ENCODE measurements at places on chromosomes 1 and 21. TPM values are rescaled to one million over a fixed set of nuclear protein-coding genes. Genes with fewer than 3 reads are reported as not detected.

ALPL gene
- not detected for total RNA-seq

PTGFR gene
- not detected for total RNA-seq

PTPRC gene
- total RNA-seq = 499 TPM

GRCh38 chr1:8704866-8705506 lies 112.5 kb downstream of the RERE start:
- peaks cover 25% of the 10 kb centered on the region for H3K4me1 ChIP-seq
- H3K27ac ChIP-seq = no peak overlapping the region
- peaks cover 34% of the 10 kb centered on the region for H3K27me3 ChIP-seq
- no peak overlapping the region for H3K4me3 ChIP-seq
- H3K36me3 ChIP-seq = peaks cover 5% of the 10 kb centered on the region

GRCh38 chr1:172903581-172904220 lies 147.0 kb downstream of the TNFSF18 start:
- H3K27ac ChIP-seq = no peak overlapping the region
- no peak overlapping the region for H3K4me3 ChIP-seq

- H3K4me3 ChIP-seq = no peak overlapping the region
- no peaks in the 10 kb centered on the region for H3K4me1 ChIP-seq
- H3K36me3 ChIP-seq = no peaks in the 10 kb centered on the region
Measured at GRCh38 chr1:239321877-239322276, 64.5 kb upstream of the CHRM3 start.

- no peak overlapping the region for H3K27ac ChIP-seq
- H3K4me3 ChIP-seq = no peak overlapping the region
- no peaks in the 10 kb centered on the region for H3K4me1 ChIP-seq
- H3K27me3 ChIP-seq = peaks cover 10% of the 10 kb centered on the region
Measured at GRCh38 chr1:242455052-242455361, 69.5 kb downstream of the PLD5 start.

GRCh38 chr1:198809247-198809646 lies 170.4 kb downstream of the PTPRC start:
- H3K27ac ChIP-seq = no peak overlapping the region
- H3K4me3 ChIP-seq = no peak overlapping the region
- H3K27me3 ChIP-seq = no peaks in the 10 kb centered on the region

GRCh38 chr1:53890522-53890941 lies 935 bp upstream of the YIPF1 start:
- H3K4me1 ChIP-seq = peaks cover 36% of the 10 kb centered on the region
- peak overlapping the region; percentile 99 for H3K27ac ChIP-seq
- peaks cover 3% of the 10 kb centered on the region for H3K27me3 ChIP-seq
- H3K36me3 ChIP-seq = peaks cover 5% of the 10 kb centered on the region

- H3K4me1 ChIP-seq = no peaks in the 10 kb centered on the region
- DNase-seq = no peak
- no peak overlapping the region for H3K27ac ChIP-seq
- no peaks in the 10 kb centered on the region for H3K27me3 ChIP-seq
- H3K4me3 ChIP-seq = no peak overlapping the region
Measured at GRCh38 chr1:76680651-76681050, 186.6 kb upstream of the ST6GALNAC5 start.

DNA sequence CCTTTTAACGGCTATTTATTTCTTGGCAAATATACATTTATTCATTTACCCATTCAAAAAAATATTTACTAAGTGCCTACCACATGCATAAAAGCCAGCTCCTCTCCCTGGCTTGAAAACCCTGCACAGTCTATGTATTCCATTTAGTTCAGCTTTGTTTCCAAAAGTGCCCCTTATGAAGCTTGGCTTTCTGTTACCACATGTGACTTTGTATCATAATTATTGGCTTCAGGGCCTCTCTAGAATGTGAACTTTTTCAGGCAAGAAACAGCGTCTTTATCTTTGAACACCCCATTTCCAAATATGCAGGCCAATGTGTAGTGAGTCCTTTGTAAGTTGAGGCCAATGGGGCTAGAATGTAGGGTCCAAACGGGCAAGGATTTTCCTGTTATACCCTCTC lies 69.4 kb downstream of the CACHD1 start:
- H3K27me3 ChIP-seq = no peaks in the 10 kb centered on the region
- H3K4me3 ChIP-seq = no peak overlapping the region
- no peaks in the 10 kb centered on the region for H3K36me3 ChIP-seq
- peak overlapping the region; percentile 8 for H3K27ac ChIP-seq
- DNase-seq = no peak
- H3K4me1 ChIP-seq = peaks cover 43% of the 10 kb centered on the region

GRCh38 chr1:61332196-61332753 lies 249.9 kb downstream of the NFIA start:
- no peak overlapping the region for H3K4me3 ChIP-seq
- H3K4me1 ChIP-seq = peaks cover 13% of the 10 kb centered on the region
- H3K27ac ChIP-seq = peak overlapping the region; percentile 63
- H3K36me3 ChIP-seq = no peaks in the 10 kb centered on the region
- no peaks in the 10 kb centered on the region for H3K27me3 ChIP-seq
- peak; percentile 55 for DNase-seq

DNA sequence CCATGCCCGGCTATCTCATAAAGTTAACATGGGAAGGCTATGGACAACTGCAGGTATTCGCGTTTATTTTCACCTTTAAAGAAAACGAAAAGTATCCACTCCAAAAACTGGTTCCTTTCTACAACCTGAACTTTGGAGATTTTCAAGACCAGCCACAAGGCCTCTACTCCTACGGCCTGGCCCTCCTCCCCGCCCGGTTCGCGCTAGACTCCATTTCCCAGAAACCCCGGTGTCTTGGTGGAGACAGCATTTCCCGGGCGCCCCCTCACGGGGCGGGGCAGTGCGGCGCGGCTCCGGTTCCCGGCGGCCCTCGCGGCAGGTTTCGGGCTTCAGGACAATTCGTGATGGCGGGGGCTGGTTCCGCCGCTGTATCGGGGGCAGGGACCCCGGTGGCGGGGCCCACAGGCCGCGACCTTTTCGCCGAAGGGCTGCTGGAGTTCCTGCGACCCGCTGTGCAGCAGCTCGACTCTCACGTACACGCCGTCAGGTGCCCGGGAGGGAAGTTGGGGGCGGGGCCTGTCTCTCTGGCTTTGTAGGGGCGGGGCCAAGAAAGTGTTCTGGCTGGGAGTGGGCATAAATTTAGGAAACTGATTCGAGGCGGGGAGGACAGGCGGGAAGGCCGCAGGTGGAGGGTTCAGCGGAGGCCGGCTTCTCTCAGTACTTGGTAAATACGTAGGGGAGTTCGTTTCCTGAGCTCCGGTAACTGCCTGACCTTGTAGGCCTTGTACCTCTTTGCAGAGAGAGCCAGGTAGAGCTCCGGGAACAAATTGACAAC lies at the start of gene SNAPIN:
TSS of gene SNAPIN (plus strand) at position 304 of the 775 bp plus-strand sequence. CDS start at position 345, 41 bp downstream.
- peak within 1 kb of the TSS; percentile 96 for H3K27ac ChIP-seq
- DNase-seq = peak; percentile 96
- H3K36me3 ChIP-seq = peaks cover 25% of the 10 kb centered on the region
- peaks cover 12% of the 10 kb centered on the region for H3K4me1 ChIP-seq
- H3K4me3 ChIP-seq = peak within 1 kb of the TSS; percentile 98

- no peak overlapping the region for H3K4me3 ChIP-seq
- no peaks in the 10 kb centered on the region for H3K27me3 ChIP-seq
- no peaks in the 10 kb centered on the region for H3K4me1 ChIP-seq
- no peak overlapping the region for H3K27ac ChIP-seq
- DNase-seq = no peak
Measured at GRCh38 chr21:25118648-25119047, 488.6 kb downstream of the MRPL39 start.

- H3K27ac ChIP-seq = no peak overlapping the region
- peaks cover 4% of the 10 kb centered on the region for H3K27me3 ChIP-seq
- H3K36me3 ChIP-seq = no peaks in the 10 kb centered on the region
- no peaks in the 10 kb centered on the region for H3K4me1 ChIP-seq
- DNase-seq = peak; percentile 33
Measured at GRCh38 chr21:25862596-25862995, 127.8 kb downstream of the GABPA start.

DNA sequence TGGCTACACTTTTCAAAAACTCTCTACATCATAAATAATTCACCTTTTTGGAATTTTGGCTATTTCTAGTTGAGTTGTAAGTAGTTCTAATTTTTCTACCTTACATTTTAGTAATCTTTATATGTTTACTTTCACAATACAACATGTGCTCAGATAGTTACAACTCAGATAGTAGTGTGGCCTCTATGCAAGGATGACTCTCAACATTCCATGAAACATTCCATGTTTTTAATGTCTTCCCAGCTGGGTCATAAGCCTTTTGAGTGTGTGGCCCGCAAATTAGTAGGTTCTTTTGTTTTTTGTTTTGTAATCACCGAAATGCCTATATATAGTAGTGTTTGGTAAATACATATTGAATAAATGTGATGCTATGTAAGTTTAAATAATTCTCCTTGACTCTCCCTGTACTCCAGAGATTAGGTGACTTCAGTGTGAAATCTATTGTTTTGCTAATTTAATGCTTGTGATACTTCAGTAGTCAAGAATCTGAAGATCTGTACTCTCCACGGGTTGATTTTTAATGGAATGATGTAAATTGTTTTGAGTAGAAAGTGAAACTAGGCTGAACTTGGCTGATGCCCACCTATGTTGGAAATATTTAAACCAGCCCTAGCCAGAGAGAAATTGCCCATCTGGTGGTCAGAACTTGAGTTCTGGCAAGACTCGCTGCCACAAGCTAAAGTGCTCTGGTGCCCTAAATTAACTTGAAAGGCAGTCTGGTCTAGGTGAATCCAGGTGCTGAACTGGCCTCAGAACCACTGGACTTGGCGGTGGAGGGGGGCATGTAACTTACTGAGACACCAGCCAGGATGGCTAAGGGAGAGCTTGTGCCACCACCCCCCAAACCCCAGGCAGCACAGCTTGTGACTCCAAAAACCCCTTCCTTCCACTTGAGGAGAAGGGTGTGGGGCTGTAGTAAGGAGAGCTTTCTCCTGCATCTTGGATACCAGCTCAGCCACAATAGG lies 165.6 kb downstream of the USP25 start:
- no peak overlapping the region for H3K4me3 ChIP-seq
- H3K4me1 ChIP-seq = no peaks in the 10 kb centered on the region
- H3K27me3 ChIP-seq = no peaks in the 10 kb centered on the region
- H3K27ac ChIP-seq = no peak overlapping the region
- H3K36me3 ChIP-seq = no peaks in the 10 kb centered on the region
- no peak for DNase-seq

GRCh38 chr1:155043793-155044192 lies 7.3 kb upstream of the ADAM15 start:
- no peak for DNase-seq
- no peaks in the 10 kb centered on the region for H3K36me3 ChIP-seq
- no peak overlapping the region for H3K27ac ChIP-seq
- H3K27me3 ChIP-seq = peaks cover 2% of the 10 kb centered on the region
- H3K4me3 ChIP-seq = no peak overlapping the region

DNA sequence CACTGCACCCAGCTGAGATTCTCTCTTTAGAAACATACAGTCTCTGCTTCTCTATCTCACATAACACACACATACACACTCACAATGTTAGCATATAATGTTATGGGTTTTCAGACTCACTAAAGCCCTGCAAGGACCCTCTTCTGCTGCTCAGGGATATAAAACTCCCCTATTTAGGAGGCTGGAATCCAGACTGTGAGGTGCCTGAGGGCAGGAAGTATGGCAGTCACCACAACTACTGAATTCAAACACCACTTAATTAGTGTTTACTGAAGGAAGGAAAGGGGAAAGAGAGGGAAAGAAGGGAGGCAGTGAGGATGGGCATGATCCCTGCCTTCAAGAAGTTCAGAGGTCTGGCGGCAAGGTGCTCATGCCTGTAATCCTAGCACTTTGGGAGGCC lies 7.8 kb upstream of the CDK18 start:
- H3K36me3 ChIP-seq = no peaks in the 10 kb centered on the region
- no peak overlapping the region for H3K4me3 ChIP-seq
- no peak for DNase-seq
- peaks cover 7% of the 10 kb centered on the region for H3K27me3 ChIP-seq

DNA sequence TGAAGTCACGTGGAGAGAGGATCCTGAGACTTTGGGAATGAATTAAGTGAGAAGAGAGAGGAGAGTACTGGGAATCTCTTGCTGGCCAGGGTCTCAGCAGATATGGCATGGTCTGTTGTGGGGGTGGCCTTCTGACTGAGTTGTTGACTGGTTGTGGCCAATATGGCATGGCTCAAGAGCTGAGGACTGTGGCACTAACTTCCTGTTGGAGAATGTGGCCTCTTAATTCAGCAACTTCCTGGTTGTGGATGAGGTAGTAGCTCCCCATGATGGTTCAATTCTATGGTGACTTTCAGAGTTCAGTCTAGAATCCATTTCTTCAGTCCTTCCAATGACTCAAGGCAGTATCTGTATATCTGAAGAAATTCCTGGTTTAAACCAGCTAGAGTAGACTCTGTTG lies 44.7 kb upstream of the PAXBP1 start:
- H3K4me3 ChIP-seq = no peak overlapping the region
- no peaks in the 10 kb centered on the region for H3K4me1 ChIP-seq
- no peak for DNase-seq
- H3K27ac ChIP-seq = no peak overlapping the region

All from activated CD8-positive, alpha-beta T cell treated with anti-CD3 and anti-CD28 coated beads for 36 hours (primary cell).